ENCODE measurements at places on chromosomes 4 and X.

DNA sequence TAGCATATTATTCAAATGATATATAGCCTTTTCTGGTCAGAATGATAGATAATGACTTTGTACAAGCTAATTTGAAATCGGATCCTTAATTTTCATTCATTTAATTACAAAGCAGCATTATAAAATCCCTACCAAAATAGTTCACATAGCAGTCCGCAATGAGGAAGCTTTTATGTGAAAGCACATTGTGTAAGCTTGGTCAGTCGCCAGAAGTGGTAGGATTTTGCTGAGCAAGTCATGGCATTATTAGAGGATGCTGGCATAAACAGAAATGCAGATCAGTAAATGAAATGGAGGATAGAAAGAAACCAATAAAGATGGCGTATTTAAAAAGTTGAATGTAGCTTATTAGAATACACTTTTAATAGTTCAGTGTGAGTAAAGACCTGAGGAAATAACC lies 93.2 kb upstream of the DIAPH2 start:
- DNase-seq = no peak

- DNase-seq = no peak
Measured at GRCh38 chr4:83536362-83537272, 709 bp downstream of the GPAT3 start.

DNA sequence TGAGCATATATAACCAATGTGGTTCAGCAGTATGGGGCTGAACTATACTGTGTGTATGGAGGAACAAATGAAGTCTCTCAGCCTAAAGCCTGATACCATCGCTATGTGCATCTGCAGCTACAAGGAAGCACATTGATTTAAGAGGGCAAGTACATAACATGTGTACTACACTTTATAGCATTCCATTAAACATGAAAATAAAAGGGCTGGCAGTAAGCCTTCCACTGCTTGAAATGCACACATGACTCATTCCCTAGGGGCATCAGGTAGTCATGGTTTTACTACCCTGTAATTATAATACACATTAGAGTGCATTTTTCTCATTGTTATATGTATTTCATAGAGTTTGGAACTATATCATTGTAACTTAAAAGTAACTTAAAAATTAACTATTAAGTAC lies 51.2 kb downstream of the SMARCA1 start:
- DNase-seq = no peak

GRCh38 chr4:6925357-6925836 lies 15.8 kb downstream of the TBC1D14 start:
- DNase-seq = peak; percentile 32

DNA sequence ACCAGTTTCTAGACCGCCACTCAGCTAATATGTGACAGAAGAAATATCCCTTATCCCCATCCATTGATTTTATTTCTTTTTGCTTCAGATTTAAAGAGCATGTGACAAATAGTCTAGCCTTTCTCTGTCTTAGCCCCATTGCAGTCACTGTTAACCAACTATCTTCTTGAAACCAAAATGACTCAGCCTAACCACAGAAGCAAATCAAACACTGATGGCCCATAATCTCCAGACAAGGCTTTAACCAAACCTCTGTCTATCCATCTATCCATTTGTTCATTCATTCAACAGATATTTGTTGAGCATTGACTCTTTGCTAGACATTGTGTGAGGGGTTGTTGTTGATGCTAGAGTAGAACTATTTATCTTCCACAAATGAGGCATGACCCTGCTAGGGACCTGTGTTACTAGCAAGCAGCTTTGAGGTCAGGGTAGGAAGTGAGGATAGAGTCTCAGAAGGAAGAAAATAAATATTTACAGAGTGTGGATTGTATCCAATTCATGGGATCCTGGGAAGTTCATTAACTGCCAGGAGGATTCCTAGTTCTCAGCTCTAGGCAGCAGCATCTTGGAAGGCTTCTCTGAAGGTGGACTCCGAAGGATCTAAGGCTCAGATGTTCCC lies 22.5 kb downstream of the HNRNPH2 start:
- no peak for DNase-seq

DNA sequence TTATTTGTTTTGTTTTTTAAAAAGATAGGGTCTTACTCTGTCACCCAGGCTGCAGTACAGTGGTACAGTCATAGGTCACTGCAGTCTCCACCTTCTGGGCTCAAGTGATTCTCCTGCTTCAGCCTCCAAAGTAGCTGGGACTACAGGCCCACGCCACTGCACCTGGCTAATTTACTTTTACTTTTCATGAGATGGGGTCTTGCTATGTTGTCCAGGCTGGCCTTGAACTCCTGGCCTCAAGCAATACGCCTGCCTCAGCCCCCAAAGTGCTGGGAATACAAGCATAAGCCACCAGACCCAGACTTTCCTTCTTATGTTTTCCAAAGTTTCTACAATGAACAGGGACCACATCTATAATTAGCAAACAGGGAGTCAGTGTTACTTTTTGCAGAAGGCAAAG lies 37.9 kb upstream of the MXD4 start:
- no peak for DNase-seq

DNA sequence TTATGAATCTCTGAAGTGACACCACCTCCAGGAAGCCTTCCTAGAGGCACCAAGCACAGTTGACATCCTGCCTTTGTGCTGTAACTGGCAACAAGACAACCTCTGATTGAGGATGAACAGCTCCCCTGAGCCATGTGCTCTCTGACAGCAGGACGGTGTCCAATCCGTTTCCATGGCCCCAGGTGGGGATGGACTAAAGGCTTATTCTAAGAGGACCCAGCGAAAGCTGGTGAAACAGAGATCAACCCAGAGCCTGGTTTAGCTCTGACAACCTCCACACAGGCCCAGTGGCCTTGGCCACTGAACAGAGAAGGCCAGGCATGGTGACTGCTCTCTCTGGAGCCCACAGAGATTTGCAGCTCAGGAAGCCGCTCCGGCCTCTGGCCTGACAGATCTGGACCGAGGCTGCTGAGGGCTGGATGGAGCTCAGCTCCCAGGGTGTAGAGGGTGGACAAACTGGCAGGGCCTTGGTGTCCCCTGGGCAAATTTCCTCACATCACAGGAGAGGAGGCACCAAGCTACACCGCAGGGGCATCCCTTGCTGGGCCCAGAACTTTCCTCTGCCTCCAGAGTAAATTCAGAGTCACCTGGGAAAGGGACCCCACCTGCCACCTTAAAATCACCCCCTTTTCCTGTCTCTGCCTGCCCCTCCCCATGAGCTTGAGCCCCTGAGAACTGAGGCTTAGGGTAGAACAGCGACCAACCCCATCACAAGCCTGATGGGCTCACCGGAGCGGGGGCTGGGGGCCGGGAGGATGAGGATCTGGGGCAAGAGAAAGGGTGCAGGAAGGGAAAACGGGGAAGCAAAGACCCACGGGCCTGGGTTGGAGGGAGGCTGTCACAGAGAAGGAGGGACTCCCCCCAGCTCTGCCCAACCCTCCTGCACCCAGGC lies 40.2 kb downstream of the HMX1 start:
- no peak for DNase-seq

- DNase-seq = no peak
Measured at GRCh38 chr4:24922416-24922815, 9.6 kb upstream of the CCDC149 start.

GRCh38 chr4:100492129-100492528 lies 25.7 kb downstream of the EMCN start:
- DNase-seq = no peak

- DNase-seq = no peak
Measured at GRCh38 chr4:46219872-46220271, 96.0 kb upstream of the GABRG1 start.

DNA sequence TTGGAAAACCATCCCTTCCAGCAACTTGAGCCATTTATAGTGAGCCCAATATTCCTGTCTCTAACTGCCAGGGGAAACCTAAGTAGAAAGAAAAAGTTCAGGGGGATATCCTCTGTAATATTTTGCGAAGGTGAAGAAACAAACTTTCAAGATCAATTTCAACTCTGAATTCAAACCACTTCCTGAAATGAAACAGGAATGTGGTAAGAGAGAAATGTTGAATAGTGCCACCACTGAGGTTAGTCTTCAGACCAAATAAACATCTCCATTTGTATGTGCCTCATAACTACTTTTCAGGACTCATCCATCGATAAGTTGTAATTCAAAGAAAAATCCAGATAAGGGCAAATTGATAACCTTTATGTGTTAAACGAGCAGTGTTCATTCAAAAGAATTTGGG lies 128.7 kb downstream of the GABRB1 start:
- DNase-seq = no peak

DNA sequence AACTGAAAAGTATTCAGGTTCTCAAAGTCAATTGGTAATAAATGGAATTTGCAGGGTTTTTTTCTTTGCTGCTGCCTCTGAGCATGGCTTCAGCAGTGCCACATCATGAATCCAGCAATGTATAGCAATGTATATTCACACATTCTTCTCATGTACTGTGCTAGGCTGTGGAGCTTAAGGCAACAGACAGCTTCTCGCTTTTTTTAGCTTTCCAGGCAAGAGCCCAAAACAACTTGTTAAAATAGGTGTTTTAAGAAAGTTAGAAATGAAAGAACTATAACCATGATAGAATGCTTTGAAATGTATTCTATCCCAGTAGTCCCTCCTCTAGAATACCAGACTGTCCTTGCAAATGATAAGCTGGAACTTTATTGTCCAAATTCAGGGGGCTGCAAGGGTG lies 30.4 kb downstream of the SMIM43 start:
- DNase-seq = no peak

DNA sequence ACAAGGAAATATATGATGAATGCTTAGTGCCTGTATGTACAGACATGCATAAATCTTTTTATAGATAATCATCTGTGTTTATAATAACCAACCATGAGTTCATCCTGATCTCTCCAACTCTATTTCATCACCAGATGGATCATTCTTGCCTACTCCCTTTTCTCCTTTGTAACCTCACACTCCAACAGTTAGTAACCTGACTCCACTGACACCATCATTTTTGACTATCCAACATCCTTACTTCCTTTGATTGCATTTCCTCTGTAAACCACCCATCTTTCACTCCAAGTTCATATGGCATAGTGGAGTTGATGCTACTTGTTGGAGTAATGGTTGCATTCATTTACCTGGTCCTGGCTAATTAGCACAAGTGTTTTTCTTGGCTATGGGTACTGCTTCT lies 170.6 kb downstream of the ZNF330 start:
- no peak for DNase-seq

- no peak for DNase-seq
Measured at GRCh38 chrX:110569506-110569905, 210.9 kb downstream of the RTL9 start.

GRCh38 chr4:74544655-74545361 lies 99.9 kb downstream of the AREG start:
- no peak for DNase-seq

- DNase-seq = no peak
Measured at GRCh38 chr4:6806924-6807626, 24.5 kb downstream of the KIAA0232 start.

DNA sequence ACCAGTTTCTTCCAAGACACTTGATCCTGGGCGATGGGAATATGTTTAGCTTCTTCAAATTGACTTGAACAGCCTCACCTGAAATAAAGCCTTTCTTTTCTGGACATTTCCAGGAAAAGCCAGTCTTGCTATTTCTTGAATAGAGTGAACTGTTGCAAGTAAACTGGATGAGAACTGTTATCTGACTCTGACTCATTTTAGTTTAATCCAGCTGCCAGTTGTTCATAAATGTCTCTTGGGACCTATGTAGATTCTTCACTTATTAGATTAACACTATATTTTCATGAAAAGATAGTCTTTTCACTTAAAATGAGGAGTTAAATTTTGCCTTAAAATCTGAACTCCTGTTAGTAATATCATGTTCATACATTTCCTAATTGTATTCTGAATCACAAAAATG lies 615.4 kb upstream of the GALNT7 start:
- no peak for DNase-seq

GRCh38 chr4:140091305-140091704 lies 62.7 kb downstream of the MAML3 start:
- no peak for DNase-seq

DNA sequence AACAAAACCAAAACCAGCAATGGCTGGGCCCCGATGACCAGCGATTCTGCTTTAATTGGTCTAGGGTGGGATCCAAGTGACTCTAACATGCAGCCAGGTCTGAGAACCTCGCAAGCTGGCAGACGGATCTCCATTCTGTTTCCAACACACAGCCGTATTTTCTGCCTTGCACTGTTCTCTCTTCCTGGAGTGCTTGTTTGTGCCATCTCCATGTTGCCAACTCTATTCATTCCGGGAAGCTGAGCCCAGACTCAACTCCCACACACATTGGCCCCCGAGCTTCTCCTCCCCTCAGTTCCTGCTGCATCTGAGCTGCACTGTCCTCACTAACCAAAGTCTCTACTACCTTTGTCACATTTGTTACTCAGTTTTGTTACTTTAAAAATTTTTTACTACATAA lies 35.6 kb downstream of the GEMIN8 start:
- no peak for DNase-seq

GRCh38 chr4:102551958-102552565 lies 50.9 kb downstream of the NFKB1 start:
- no peak for DNase-seq

DNA sequence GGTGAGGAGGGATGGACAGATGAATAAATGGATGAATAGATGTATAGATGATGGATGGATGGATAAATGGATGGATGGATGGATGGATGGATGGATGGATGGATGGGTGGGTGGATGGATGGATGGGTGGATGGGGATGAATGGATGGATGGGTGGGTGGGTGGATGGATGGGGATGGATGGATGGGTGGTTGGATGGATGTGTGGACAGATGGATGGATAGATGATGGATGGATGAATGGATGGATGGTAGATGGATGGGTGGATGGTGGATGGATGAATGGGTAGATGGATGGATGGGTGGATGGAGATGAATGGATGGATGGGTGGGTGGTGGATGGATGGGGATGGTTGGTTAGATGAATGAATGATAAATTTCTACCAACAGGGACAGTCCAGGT lies 207.0 kb upstream of the PSAPL1 start:
- DNase-seq = no peak

DNA sequence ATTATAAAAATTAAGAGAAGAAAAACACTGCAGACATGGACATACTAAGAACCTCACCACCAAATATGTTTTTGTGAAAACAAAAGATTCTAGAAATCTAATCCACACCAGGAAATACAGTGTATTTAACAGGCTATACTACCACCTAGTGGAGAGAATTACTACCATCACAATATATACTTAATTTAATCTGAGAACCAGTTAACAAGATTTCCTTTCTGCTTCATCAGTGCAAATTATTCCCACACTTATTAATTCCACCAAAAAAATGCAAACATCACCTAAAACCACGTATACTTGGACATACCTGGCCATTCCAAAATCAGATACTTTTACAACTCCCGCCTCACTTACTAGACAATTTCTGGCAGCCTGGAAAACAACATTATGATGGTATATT lies 7.0 kb upstream of the TXK start:
- no peak for DNase-seq

All from activated CD4-positive, alpha-beta memory T cell treated with anti-CD3 and anti-CD28 coated beads, Interleukin-2, amount 10 ng/mL, durations not matched to agents 7 days and 5 days (primary cell).